HT-29 (cell line): ENCODE measurements at places on chromosomes 3 and 15.

DNA sequence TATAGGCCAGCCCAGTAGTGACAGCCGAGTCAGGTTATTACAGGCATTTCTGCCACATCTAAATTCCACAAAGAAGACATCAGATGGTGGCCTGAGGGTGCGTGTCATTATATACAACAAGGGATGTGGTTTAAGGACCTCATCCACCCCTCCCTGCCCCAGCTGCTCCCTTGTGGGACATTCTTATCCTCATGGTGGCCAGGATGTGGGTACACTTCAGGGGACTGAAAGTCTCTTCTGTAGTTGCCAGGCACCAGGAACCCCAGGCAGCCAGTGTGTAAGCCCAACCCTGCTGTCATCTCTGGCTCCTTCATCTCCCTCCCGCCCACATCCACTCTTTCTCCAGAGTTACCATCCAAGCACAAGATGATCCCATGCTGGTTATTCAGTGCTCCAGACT lies 224.9 kb upstream of the TOPAZ1 start:
- DNase-seq, result no peak

DNA sequence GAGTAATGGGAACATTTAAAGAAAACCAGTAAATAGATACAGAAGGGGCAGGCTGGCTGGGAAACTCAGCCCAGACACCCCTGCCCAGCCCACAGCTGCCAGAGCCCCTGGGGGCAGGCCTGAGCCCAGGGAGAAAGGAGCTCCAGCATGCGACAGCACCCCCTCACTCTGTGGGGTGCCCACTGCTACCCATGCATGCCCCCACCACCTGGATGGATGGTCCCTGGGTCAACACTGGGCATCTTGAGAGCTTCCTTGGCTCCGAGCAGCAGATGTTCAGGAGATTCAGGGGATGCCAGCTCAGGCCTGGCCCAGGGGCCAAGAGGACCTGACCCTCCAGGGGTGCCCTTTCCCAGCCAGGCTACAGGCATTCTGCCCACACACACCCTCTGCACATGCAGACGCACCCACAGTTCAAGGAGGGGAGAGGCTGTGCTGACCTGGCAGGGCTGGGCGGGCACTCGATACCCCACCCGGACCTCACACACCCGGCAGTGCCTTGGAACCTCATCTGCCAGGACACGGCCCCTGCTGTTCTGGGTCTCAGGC lies 31.5 kb downstream of the PTH1R start:
- no peak for DNase-seq

- no peak for DNase-seq
Measured at GRCh38 chr3:155852341-155852740, 1.9 kb downstream of the SLC33A1 start.

DNA sequence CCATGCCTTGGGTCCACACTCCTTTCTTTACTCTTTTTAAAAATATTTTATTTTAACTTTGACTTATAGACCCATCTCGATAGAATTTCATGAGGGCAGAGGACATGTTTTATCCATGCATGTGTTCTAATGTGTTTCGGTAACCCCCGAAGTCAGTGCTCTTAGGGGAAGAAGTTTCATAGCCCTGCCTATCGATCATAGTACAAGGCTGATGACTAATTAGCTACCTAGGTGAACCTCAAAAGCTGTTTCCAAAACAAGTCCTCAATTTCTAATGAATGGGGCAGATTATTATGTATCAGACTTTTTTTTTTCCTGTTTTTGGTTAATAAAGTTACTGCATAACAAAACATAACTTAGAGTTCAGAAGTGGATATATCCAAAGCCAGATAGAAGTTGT lies 82.0 kb downstream of the MBNL1 start:
- no peak for DNase-seq

GRCh38 chr3:101725194-101725889 lies 928 bp downstream of the CEP97 start:
- peak; percentile 9 for DNase-seq

GRCh38 chr15:89150762-89151664 lies 62.8 kb downstream of the ABHD2 start:
- DNase-seq, result peak; percentile 84

- DNase-seq, result no peak
Measured at GRCh38 chr3:21801631-21802030, 50.6 kb upstream of the ZNF385D start.

DNA sequence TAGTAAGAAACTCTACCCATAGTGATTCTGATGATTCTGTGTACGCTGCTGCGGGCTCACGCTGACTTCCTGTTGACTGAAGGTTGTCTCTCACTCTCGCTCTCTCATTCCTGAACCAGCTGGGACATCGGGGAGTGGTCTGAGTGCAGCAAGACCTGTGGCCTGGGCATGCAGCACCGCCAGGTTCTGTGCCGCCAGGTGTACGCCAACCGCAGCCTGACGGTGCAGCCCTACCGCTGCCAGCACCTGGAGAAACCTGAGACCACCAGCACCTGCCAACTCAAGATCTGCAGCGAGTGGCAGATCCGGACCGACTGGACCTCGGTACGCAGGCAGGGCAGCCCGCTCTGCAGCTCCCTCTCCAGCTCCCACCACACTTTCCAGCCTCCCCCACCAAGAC lies 63.6 kb upstream of the NR2E3 start:
- peak; percentile 96 for DNase-seq

- no peak for DNase-seq
Measured at GRCh38 chr15:38084289-38084688, 149.8 kb downstream of the TMCO5A start.

DNA sequence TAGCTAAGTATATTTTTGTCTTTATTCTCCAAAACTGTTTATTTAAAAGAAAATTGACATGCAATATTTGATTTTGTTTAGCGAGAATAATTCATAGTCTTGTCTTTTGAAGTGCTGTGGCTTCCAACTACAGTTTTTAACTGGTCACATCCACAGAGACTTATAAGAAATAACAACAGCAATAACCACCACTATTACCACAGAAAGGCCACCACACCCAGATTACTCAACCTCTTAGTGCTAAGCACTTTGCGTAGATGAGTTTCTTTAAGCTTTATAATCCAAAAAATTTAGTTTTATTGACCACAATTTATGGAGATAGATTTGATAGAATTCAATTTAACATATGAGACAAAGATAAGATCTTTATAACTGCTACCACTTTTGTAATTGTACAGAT lies 468.4 kb upstream of the UBE2E2 start:
- DNase-seq, result no peak

GRCh38 chr3:194300382-194300758 lies 50.8 kb downstream of the CPN2 start:
- DNase-seq, result no peak

- DNase-seq, result no peak
Measured at GRCh38 chr3:52915294-52915693, 17.9 kb upstream of the STIMATE start.

DNA sequence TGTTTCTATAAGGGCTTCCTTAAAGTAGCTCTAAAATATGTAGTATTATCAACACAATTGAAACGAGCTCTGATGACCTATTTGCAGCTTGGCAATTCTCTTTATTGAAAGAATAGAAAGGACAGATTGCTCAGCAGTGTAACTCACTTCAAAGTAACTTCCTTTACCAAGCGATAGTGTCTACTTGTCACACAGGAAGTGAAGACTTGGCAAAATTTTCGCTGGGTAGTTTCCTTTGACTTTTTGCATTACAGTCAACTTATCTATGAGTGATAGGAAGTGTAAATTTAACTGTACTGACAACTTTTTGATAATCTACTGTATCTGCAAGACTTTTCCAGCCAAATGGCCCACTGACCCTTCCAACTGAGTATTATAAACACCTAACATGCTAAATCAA lies 22.8 kb downstream of the SLC9A9 start:
- no peak for DNase-seq

DNA sequence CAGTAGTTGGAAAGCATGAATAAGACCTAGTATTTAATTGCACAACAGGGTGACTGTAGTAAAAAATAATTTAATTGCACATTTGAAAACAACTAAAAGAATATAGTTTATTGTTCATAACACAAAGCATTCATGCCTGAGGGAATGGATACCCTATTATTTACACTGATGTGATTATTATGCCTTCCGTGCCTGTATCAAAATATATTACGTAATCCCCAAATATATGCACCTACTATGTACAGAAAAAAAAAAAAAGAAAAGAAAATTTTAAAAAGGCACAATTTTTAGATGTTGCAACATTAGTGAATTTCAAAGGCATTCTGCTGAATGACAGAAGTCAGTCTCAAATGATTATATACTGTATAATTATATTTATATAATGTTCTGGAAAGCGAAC lies 647.2 kb upstream of the BCHE start:
- no peak for DNase-seq

GRCh38 chr15:57323806-57324589 lies 52.3 kb upstream of the CGNL1 start:
- peak; percentile 55 for DNase-seq

DNA sequence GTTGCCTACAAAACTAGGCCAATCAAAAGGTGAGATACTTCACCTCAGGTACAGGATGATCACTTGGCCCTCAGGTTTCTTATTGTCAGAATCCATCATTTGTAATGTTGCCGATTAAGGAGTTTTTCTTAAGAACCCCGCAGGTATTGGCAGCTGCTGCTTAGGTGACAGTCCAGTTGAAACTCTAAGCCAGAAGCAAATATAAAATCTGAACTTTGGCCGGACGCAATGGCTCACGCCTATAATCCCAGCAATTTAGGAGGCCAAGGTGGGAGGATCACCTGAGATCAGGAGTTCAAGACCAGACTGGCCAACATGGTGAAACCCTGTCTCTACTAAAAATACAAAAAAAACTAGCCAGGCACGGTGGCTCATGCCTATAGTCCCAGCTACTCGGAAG lies 43.1 kb upstream of the SNTN start:
- no peak for DNase-seq

- no peak for DNase-seq
Measured at GRCh38 chr3:133563186-133563591, 10.3 kb upstream of the CDV3 start.

DNA sequence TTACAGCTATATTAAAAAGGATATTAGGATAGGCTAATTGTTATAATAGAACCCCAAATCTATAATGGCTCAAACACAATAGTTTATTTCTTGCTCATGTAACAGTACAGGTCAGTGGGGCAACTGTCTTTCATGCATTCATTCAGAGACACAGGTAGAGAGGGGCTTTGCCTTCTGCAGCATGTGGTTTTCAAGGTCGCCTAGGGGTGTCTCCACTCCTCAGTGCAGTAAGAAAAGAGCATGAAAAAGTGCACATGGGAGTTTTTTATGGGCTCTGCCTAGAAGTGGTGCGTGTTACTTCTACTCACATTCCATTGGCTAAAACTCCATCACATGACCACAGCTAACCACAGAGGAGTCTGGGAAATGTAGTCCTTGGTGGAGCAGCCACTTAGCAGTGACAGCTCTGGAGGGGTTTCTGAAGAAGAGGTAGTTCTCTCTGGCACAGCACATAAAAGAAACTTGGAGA lies 1.8 kb downstream of the ZBTB38 start:
- DNase-seq, result peak; percentile 85

GRCh38 chr3:177491296-177492032 lies 294.2 kb upstream of the TBL1XR1 start:
- no peak for DNase-seq

- no peak for DNase-seq
Measured at GRCh38 chr3:50167841-50168209, 12.7 kb downstream of the SEMA3F start.

- DNase-seq, result no peak
Measured at GRCh38 chr15:62090988-62091387, 24.2 kb downstream of the C2CD4A start.

DNA sequence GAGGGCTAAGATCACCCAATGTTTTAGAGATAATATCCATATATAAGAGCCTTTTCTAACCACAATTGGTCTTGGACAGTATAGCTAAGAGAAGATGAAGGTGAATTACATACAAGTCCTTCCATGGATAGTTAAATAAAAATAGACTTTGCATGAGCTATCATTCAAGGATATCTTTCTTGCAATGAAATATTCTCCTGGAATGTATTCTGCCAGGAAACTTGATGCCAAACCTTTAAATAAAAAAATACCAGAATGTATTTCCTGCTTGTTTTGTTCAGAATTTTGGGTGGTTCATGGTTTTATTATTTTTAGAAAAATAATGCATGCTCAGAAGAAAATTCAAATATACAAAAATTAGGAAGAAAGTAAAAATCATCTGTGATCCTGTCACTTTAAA lies 88.8 kb upstream of the PPIB start:
- DNase-seq, result no peak

DNA sequence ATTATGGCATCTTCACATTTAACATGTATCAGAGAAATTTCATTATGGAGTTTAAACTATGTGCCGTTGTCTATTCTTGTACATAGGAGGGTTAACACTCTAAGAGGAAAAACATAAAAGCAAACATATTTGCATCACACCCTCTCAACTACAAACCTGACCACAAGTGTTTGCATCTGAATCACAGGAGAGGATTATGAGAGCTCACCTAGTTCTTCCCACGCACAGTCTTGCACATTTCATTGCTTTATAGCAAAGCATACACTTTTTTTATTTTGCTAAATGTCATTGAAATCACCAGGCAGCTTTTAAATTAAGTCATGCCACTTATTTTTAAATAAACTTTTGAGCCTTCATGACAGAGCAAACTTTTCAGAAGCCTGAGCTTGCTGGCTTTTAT lies 12.5 kb downstream of the TRAT1 start:
- DNase-seq, result no peak

- DNase-seq, result no peak
Measured at GRCh38 chr3:150422907-150423306, 14.8 kb downstream of the TSC22D2 start.
